ENCODE measurements at places on chromosomes 5 and 9.

GRCh38 chr9:38432922-38433510 is 8.8 kb upstream of the IGFBPL1 start:
- peak; percentile 28 for DNase-seq

DNA sequence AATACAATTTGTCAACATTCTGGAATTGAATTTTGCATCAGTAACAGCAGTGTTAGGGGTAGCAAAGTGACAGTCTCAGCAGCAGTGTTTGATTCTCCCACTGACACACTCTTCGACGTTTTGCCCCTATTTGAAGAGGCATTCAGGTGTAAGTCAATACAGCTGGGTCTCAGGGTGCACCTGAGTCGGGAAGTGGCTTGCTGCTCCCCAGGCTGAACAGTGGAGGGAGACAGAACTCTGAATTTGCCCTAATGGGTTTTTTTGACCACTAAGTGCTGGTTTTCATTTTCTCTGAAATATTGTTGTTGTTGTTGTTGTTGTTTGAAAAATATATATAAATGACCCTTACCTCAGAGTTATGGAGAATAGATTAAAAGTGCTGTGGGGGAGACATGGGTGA is 223.2 kb downstream of the TLR4 start:
- no peak for DNase-seq

GRCh38 chr5:1805736-1806135 is 4.5 kb downstream of the NDUFS6 start:
- no peak for DNase-seq

DNA sequence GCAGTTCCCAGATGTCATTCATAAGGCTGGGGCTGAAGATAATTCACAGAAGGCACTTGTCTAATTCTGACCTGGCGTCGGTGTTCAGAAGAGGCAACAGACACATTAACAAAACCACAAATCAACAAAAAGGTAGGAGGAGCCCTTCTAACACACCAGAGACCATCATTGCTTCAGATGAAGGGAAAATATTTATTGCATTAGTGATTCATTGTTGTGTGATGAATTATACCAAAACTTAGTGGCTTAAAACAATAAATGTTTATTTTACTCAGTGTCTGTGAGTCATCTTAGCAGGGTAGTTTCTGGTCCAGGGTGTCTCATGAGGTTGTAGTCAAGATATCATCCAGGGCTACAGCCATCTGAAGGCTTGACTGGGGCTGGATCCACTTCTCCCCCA is 91.3 kb upstream of the KIF2A start:
- DNase-seq, result no peak

DNA sequence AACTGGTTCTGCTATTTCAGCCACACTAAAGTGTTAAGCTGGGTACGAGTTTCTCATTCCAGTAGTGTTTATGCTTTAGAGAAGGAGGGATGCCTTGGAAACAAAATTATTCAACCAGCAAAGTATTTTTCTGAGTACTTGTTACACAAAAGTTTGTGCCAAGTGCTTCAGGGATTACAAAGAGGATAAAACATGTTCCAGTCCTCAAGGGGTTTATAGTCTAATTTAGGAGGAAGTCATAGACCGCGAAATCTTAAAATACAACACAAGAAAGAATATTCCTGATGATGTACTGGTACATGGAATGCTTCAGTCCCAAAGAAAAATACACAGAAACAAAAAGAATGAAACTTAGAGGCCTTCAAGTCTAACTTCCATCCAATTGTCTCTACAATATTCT is 85.4 kb upstream of the NR4A3 start:
- no peak for DNase-seq

Measured in MV-4-11 (cell line).